HL-60 (cell line): ENCODE measurements at places on chromosomes 4 and X.
A peak's percentile ranks its signal among the peaks of the same experiment; 100 is the strongest.

DNA sequence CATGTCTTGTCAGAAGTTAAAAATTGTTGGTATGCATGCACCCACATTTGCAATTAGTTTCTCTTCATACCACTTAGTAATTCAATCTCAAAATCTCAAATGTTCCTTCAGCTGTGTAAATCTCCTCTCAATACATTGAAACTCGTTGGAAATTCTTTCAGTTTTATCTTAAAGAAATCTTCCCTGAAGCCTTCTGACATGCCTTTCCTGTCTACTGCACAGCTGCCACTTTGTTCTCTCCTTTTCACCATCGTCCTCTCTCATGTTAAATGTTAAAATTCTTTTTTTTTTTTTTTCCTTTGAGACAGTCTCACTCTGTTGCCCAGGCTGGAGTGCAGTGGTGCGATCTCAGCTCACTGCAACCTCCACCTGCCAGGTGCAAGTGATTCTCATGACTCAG lies 30.9 kb downstream of the MCUB start:
- no peak for DNase-seq

DNA sequence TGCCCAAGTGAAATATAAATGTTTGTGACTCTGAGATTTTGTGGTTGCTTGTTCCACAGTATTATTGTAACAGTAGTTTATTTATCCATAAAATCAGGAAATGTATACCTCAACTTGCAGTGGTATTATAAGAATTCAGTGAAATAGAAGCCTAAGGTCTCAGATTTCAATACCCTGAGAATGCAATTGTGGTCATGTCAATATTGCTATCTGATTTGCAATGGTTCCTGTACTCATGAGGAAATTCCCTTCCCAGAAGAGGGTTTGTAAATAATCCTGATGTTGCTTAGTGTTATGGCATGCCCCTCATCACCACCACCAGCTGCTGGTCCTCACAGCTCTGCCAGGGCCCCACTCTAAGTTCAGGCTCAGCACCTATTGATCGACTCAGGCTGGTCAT lies 67.8 kb downstream of the SLC34A2 start:
- no peak for DNase-seq

GRCh38 chrX:11244636-11245035 lies 48.6 kb upstream of the AMELX start:
- no peak for DNase-seq

DNA sequence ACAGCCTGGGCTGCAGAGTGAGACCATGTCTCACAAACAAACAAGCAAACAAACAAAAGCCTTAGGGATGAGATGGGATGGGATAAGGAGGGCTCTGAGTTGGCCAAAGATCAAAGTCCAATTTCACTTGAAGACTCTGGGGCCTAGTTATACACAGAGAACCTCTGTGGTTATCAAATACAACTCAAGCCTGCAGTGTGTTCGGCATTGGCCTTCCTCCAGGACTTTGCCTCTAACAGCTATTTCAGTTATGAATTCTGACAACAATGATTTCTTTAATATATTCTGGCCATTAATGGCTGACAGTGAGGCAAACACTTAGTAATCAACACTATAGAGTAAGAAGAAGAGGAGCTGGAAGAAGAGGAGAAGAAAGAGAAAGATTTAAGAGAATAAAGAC lies 171.1 kb downstream of the PDGFRA start:
- DNase-seq = no peak

- DNase-seq = no peak
Observed at GRCh38 chrX:133045986-133046385, 50.9 kb downstream of the USP26 start.

- DNase-seq = no peak
Observed at GRCh38 chr4:70449220-70449619, 22.8 kb upstream of the MUC7 start.

- no peak for DNase-seq
Observed at GRCh38 chrX:54171527-54172250, 11.4 kb downstream of the FAM120C start.

DNA sequence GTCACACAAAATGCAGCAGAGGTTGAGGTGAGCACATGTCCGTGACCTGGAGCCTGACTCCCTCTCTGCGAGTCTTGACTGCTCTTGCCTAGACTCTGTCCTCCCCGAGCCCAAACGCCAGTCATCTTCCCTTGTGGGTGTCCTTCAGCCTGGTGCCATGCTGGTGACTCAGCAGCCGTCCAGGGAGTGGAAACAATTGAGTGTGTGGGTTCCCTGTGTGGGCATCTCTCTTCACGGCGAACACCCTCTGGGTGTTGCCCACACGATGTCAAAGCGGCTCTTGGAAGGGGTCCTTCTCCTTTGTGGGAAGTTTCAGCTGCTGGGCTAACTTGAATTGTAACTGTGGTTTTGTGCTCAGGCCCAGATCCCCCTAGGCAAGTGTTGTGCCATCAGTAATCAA lies 17.5 kb upstream of the MSANTD1 start:
- no peak for DNase-seq

DNA sequence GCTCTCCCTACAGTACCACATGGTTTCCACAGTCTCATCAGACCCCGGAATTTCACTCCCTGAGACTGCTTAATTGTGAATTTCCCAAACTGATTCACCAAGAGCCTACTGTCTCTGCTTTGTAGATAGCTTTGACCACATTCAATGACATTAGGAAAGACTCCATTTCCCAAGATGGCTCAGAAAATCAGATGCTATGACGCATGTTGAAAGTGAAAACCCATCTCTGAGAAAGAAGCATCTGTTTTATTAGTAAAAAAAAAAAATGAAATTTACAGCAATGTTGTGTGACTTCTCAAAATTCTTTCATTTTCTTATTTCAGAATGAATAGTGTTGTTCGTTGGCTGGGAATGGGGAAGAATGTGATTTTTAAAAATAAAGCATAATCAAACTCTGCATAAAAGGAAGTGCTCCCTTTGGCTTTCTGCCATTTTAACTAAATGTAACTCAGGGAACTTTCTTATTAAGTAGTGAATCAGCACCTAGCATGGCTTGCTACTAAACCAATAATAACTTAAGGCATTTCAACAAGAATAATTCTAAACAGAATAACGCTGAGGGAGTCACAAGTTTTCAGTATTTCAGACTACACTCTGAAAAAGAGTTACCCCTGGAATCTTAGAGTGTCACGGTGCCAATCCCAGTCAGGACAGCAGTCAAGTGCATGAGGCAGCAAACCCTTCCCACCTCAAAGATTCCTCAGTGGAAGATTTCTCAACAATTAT lies 97.4 kb upstream of the MYOZ2 start:
- DNase-seq = no peak

GRCh38 chr4:116361790-116362189 lies 723.6 kb downstream of the TRAM1L1 start:
- DNase-seq = no peak

DNA sequence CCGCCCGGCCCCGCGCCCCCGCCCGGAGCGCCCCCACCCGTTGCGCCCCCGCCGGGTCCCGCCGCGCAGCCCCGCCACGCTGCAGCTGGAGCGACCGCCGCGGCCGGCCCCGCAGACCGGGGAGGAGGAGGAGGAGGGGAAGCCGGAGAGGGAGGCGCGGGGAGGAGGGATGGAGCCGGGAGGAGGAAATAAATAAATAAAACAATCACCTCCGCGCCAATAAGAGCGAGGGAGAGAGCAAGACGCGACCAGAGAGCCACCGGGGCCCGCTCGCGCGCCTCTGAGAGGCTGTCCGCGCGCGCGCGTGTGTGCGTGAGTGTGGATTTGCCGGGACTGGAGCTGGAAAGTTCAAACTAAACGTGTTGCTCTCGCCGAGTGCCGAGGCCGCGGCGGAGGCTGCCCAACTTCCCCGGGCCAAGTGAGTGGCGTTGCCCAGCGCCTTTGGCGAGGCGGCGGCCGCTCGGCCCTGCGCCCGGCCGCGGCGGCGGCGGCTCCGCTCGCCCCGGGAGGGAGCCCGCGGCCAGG lies 2184.4 kb upstream of the TENM3 start:
- DNase-seq = peak; percentile 49

DNA sequence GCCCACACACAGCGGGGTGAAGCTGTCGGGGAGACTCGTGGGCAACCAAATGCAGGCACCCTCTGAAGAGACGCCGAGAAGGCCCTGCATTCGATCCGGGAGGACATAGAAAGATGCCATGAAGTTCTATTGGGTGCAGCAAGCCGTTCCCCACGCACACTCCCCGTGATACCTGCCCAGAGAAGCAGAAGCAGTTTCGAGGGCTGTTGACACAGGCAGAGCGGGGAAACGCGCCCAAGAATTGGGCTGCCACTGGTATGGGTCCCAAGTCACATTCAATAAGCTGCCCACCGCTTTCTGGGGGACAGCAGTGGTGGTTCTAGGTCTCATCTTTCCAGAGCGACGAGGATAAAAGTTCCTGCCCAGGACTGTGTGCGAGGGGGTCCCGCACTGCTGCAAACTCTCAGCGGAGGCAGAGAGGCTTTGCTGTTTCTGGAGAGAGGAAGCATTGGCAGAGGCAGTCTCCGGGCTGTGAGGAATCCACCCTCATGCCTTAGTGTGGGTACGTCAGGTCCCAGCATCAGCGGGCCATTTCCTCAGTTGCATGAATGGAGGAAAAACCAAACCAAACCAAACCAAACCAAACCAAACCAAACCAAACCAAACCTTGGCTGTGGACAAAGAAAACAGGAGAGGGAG lies 10.1 kb downstream of the PITX2 start:
- DNase-seq = no peak
